ENCODE measurements at places on chromosomes 7 and 10.
A peak's percentile ranks its signal among the peaks of the same experiment; 100 is the strongest.

GRCh38 chr7:4629287-4629895, 52.7 kb upstream of the FOXK1 start:
- DNase-seq, result no peak

DNA sequence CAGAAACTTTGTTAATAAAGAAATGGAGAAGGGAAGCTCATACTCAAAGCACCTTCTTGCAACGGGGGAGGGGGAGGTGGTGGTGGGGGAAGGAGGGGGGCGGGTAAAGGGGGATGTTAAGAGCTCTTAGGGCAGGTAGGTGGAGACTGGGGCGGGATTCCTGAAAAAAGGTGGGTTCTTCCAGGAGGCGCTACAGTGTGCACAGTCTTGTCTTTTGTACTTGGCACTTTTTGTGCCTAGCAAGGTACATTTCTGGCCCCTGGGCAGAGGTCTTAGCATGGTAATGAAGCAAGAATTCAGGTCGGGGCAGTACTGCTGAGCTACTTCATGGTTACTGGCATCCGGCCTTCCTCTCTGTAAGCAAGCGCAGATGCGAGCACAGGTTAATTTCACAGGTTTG, 15.2 kb upstream of the LAMB4 start:
- DNase-seq, result no peak

DNA sequence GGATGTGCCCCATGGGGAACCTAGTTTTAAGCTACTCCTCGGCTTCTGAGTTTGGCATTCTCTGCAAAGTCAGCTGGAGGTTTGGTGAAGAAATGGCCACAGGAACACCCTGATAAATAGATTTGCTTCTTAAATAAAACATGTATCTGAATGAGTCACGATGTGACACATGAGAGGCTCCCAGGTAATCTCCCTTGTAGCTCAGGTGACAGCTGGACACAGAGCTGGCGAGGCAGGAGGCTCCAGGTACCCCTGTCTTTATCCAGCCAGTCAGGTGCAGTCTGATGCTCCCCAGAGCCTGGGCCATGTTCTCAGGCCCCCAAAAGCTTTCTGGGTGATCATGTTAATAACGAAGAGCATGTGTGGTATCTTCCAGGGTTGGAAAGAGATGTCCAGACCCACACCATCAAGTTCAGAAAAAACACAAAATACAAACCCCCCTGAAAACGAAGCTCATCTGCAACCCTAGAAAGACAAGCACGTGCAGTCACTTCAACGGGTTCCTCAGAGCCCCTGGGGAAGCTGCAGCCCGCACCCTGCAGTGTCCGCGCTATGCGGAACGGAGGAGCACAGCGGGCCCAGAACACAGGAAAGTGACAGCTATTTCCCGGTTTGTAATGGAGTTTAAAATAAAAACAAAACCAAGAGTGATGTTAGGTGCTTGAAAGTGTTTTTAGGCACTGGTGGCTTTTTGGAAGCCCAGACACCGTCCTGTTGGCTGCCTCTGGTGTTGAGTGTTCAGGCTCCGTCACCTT, 69.4 kb downstream of the ZRANB1 start:
- DNase-seq, result no peak

- no peak for DNase-seq
Measured at GRCh38 chr7:80726666-80727065, 88.2 kb downstream of the CD36 start.

DNA sequence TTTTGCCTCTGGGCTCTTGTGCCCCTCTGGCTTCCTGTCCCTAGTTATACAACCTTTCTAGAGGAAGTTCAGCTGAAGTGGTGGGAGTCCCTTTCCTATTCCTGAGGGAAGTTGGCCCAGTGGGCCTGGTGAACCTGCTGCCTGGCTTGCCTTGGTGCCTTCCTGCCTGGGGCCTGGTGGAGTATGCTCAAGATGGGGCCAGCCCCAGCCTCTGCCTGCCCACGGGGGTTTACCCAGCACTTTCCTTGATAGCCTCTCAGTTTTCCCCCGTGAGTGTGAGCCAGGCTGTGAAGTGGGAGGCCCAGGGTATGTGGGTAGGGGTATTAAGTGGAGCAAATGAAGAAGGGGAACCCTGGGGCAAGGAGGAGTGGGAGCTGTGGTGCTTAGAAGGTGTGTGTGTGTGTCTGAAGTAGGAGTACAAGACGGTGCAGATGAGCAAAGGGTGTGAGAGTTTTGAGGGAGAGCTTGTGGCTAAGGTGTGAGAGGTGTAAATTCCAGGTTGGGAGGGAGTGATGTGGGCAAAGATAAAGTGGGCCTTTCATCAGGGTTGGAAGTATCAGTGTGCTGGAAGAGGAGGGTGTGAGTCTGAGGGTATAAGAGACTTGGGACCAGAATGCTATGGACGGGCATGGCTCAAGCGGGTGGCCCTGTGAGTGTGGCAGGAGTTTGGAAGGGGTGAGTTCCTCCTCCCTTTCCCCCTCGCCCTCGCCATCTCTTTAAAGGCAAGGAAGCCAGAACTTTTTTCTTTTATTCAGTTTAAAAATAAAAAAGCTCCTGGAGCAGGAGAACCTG, 10.9 kb upstream of the PAX2 start:
- DNase-seq, result no peak

GRCh38 chr7:46047581-46047980, 126.5 kb upstream of the IGFBP3 start:
- no peak for DNase-seq

GRCh38 chr7:33829536-33829935, 75.8 kb upstream of the BMPER start:
- DNase-seq, result no peak

GRCh38 chr7:47225387-47226131, 356.4 kb downstream of the TNS3 start:
- no peak for DNase-seq

GRCh38 chr7:129719980-129720732, 108.6 kb downstream of the NRF1 start:
- DNase-seq, result no peak

DNA sequence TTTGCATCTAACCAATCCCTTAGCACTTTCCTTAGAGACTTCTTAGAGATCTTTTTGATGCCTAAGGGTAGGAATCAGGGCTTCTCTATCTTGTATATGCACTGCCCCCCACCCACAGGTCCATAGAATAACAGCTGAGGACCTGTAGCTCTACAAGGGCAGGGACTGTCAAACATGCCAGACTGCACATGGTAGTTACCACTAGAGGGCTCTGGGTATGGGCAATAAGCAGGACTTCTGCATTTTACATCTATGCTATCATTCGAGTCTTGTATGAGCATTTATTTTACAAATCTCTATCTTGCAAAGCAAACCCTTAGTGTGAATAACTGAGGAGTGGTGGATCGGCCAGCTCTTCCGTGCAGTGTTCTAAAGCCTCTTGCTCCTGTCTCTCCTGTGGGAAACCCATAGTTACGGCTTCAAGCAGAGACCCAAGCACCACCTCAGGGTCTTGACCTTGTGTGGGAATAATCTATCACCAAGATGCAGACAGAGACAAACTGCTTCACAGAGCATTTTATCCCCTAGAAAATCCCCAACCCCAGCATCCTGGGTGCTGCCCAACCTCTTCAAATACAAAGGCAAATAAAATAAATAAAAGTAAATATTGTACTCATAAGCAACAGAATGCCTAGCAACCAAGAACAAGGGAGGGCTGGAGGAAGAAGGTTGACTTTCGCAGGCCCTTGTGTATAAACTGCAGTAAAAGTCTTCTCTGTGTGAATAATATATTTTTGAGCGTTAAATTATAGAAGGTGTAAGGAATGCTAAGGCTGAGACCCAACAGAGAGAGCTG, 219.3 kb downstream of the WDR11 start:
- peak; percentile 81 for DNase-seq

DNA sequence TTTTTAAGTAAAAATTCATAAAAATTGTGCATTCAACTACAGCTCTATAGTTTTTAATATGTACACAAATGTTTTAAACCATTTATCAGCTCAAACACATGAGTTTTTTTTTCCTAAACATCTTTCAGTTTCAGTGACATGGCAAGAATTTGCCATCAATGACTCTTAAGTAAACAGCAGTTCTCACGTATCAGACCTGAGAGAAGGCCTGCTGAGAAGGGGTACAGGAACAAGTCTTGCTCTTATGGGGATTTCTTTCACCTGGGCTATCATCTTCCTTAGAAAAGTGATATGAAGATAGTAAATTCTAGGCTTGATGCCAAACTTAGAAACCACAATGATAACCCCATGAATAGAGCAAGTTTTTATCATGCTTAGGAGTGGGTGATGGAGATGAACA, 467.8 kb downstream of the ARL4A start:
- no peak for DNase-seq

- DNase-seq, result peak; percentile 81
Measured at GRCh38 chr10:73768881-73769280, 13.0 kb upstream of the CHCHD1 start.

DNA sequence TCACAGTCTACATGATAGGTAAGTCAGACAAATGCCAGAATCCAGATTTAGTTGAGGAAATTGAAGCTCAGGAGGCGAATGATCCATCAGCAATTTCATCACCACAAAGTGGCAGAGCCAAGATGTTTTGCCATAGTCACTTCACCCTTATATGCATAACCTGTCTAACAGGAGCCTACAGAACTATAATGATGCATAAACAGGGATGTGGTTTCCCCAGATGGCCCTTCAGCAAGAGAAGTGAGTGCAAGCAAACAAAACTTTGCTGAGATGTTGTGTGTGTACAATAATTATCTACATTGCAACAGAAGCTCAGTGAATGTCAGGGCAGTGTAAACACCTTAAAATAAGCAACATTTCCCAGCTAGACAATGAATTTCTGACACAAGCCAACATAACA, 28.6 kb downstream of the PON3 start:
- DNase-seq, result no peak

Measured in Karpas-422 (cell line).